Muscle of arm (tissue), 14 donors: ENCODE measurements at places on chromosomes 6 and 20. TPM values are rescaled to one million over a fixed set of nuclear protein-coding genes. Genes with fewer than 3 reads are reported as not detected.

The FAM217A gene
- polyA plus RNA-seq: not detected

GRCh38 chr6:2763345-2763841 lies 1.8 kb upstream of the WRNIP1 start:
- no peak for DNase-seq

- DNase-seq: no peak
These were observed 280.1 kb downstream of the PREX1 start for GRCh38 chr20:48547664-48548063.

DNA sequence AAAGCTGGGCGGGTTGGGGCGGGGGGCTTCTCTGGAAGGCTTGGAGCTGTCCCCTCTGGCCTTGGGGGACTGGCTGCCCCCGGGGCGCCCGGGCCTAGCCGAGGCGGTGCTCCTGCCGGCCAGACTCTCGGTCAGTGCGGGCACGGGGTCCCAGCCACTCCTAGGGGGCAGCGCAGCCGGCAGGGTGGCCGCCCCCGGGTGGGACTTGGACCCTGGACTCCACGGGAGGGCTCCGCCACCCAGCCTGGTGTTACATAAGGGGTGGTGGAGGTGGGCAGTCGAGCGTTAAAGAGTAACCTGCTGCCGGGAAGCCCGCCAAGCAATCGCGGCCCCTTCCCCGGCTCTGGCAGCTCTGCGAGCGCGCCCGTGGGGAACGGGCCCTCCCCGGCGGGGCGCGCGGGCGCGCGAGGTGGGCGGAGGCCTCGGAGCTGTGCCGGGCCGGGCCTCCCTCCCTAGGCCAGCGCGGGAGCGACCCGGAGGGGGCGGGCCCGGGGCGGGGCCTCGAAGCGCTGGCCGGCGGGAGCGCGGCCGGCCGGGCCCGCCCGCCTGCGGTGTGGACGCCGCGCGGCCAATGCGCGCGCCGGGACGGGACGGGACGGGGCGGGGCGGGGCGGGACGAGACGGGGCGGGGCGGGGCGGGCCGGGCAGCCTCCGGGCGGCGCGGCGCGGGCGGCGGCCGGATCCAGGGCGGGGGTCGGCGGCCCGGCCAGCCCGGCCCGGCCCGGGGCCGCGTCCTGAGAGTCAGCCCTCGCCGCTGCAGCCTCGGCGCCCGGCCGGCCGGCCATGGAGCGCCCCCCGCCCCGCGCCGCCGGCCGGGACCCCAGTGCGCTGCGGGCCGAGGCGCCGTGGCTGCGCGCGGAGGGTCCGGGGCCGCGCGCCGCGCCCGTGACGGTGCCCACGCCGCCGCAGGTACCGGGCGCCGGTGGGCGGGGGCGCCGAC lies at the start of gene SLC2A4RG:
Gene SLC2A4RG, plus strand, starts transcription at position 647 of the 940 bp plus-strand sequence. Its CDS starts 137 bp downstream, at position 784.
- DNase-seq: peak; percentile 77

GRCh38 chr6:106186714-106187113 lies 100.6 kb downstream of the PRDM1 start:
- DNase-seq: no peak

The LINC00237 gene
- 0.61 TPM for polyA plus RNA-seq

DNA sequence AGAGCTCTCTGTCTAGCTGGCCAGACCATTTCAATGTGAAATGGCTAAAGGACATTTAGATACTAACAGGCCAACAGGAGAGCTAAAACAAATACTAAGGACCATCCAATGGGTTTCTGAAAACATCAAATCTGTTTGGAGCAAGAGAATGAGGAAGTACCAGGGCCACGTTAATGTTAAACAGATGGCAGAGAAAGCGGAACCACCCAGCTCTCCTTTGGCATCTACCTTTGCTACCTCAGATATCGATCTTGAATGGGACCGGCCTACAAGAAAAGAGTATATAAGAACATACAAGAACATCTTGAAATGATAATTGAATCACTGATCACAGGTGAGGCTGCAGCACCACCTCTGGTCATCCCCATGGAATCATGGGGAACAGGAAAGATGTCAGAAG lies 31.8 kb downstream of the KCNK5 start:
- no peak for DNase-seq

DNA sequence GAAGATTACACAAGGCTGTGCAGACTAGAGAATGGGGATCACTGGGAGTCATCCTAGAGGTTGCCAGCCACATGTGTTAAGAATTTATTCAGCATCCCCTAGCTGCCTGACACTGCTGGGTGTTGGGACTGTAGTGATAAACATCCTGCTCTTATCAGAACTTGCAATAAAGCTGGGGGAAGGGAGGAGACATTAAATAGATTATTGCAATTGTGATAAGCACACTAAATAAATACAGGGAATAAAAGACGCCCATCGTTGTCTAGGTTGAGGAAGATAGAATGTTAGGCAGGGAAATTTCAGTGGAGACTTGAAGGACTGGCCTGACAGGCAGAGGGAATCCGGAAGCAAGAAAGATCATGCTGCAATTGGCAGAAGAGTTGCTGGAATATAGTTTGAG lies 33.2 kb upstream of the TRAM2 start:
- DNase-seq: no peak

The TTPAL gene
- 4.6 TPM for polyA plus RNA-seq

- DNase-seq: no peak
These were observed 142.4 kb upstream of the C6orf118 start for GRCh38 chr6:165451838-165452237.

The CTAGE9 gene
- not detected for polyA plus RNA-seq

GRCh38 chr6:53429401-53429800 lies 80.7 kb upstream of the ELOVL5 start:
- DNase-seq: no peak

GRCh38 chr6:164928057-164928727 lies 381.2 kb downstream of the C6orf118 start:
- no peak for DNase-seq

The DEFB124 gene
- 1.5 TPM for polyA plus RNA-seq

The EFCAB8 gene
- 0.40 TPM for polyA plus RNA-seq

The NOTCH4 gene
- polyA plus RNA-seq: 14.7 TPM

DNA sequence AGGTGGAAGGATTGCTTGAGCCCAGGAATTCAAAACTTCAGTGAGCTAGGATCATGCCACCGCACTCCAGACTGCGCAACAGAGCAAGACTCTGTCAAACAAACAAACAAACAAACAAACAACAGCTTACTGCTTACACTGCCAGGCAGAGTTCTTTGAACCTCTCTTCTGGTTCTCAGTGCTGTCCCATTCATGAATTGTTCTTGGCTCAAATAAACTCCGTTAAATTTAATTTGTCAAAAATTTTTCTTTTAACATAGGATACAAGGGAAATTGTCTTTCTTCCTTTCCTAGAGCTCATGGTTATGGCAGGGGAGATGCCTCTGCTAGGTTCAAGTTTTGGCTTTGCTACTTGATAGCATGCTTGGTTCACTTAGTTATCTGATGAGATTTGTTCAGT lies 29.7 kb upstream of the RFPL4B start:
- no peak for DNase-seq

DNA sequence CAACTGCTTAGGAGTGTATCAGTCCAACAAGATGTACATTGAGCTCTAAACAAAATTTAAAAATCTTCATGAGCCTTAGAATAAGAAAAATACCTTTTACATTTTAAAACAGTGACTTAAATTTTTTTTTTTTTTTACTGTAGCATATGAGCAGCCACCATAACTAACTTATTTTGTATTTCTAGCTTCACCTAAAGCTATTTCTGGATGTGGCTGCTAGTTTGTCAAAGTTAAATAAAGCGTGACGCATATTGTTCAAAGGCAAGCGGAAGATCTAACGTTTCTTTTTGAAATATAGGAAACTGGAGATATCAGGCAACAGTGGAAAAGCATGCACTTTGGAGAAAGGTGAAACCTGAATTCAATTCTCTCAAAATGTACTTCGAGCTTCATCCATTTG lies 3.3 kb upstream of the IL22RA2 start:
- no peak for DNase-seq

DNA sequence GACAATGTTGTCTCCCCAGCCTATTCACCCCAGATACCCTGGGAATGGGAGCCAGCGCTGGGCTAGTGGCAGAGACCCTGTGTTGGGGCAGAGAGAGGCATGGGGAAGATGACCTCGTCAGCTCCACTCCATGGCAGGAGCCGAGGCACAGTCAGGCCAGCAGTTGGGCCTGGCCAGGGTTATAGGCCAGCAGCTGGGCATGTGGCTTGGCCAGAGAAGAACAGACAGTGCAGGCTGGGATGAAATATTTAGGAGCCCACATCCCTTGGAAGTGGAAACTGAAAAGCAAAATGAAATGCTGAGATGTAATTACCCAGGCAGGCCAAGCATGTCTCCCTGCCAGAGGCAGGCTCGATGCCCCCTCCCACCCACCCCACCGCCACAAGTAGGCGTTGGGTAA lies 70.0 kb downstream of the GRM4 start:
- DNase-seq: no peak

The GABRR1 gene
- 1.3 TPM for polyA plus RNA-seq

DNA sequence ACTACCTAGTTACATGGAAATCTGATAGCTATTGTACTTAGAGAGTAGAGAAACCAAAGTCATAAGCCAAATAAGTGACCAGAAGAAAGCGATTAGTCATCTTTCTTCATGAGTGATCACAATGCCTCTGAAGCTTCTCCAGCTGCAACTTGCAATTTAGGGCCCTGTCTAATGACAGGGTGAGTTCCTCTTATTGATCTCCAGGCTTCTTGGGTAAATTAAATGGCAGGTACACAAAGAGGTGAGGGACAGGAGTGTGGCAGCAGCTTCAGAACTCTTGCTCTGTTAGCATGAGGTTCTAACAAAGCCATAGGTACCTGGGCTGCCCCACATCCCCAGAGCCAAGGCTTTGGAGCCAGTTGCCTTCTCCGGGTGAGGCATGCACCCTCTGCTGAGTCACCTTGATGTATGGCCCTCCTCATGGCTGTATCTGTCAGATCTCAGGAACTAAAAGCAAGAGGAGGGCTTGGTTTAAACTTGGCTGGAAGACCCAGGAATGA lies 60.8 kb downstream of the PRDM1 start:
- DNase-seq: no peak
